H7 (cell line): ENCODE measurements at places on chromosomes 16 and 17.
A peak's percentile ranks its signal among the peaks of the same experiment; 100 is the strongest.

GRCh38 chr17:29048440-29049368 lies 5.8 kb downstream of the PIPOX start:
- DNase-seq: no peak

- DNase-seq: no peak
Observed at GRCh38 chr16:23539984-23540816, 16.9 kb downstream of the EARS2 start.

- DNase-seq: no peak
Observed at GRCh38 chr16:86091976-86092375, 193.0 kb downstream of the IRF8 start.

DNA sequence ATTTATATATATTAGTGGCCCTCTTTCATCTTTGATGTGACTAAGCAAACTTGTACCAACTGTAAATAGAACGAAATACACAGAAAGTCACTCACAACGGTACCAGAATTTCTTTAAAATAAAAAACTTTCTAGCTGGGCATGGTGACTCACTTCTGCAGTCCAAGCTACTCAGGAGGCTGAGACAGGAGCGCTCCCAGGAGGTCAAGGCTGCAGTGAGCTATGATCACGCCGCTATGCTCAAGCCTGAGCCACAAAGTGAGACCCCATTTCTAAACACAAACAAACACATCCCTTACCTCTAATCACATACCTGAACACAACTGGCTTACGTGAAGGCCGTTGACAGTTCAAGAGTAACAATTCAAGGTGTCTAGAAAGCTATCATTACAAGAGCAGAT lies 29.7 kb downstream of the STAT5B start:
- DNase-seq: no peak

GRCh38 chr17:49498029-49498615 lies 3.0 kb downstream of the NGFR start:
- peak; percentile 85 for DNase-seq

- DNase-seq: peak; percentile 90
Observed at GRCh38 chr16:30054959-30055553, 10.5 kb upstream of the ALDOA start.

GRCh38 chr16:53755026-53755910 lies 51.3 kb downstream of the FTO start:
- DNase-seq: no peak

GRCh38 chr17:7711051-7711755 lies 6.2 kb downstream of the EFNB3 start:
- peak; percentile 84 for DNase-seq

GRCh38 chr17:64992325-64992802 lies 64.2 kb downstream of the GNA13 start:
- no peak for DNase-seq

DNA sequence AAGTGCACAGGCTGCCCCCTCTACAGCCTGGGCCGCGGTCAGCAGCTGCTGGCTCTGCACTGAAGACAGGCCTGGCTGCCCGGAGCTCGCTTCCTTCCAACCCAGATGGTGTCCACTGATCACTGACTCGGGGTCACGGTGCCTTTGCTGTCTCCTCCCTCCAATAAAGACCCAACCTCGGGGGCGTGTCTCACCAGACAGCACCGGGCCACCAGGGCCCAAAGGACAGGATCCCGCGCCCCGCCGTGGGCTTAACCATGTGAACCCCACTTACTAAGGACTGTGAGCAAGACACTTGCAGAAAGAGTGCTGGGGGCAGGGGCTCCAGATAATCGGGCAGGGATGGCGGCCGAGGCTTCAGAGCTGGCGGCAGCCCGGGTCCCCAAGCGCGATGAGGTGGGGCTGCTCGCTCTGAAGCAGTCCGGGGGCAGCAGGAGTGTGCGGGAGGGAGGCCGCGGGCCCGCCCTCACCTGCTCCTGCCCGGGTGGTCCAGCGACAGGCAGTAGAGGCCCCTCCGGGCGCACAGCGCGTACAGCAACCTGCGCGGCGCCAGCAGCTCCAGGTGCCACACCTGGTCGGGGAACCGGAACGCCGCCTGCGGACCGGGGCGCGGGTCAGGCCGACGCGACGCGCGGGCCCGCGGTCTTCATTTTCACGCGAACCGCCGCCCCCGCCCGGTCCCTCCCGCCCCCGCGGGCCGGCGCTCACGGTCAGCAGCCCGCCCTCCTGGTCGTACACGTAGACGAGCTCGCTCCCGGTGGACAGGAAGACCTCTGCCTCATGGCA lies 502 bp downstream of the FAAP100 start:
- DNase-seq: peak; percentile 87

GRCh38 chr17:35519906-35520442 lies 17.5 kb downstream of the SLFN12L start:
- no peak for DNase-seq

DNA sequence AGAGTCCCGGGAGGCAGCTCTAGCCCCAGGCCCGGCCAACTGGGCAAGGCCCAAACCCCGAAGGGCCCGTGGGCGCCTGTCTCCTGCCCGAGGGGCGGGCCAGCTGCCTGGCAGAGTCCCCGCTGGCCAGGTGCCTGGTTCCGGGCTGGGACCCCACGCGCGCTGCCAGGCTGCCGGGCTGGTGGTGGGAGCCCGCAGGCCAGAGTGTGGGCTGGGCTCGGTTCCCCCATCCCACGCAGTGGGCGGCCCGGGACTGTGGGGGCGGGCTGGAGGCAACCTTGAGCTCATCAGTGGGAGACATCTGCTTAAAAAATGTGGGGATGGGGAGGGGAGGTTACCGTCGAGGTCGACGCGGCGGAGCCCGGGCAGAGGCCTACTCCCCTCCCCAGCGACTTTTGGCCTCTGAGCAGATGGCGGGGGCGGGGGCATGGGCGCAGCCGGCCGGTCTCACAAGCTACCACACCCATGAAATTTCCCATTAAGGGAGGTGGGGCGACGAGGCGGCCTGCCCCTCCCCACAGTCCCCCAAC lies 176.4 kb upstream of the GSE1 start:
- peak; percentile 97 for DNase-seq

GRCh38 chr17:57463103-57463885 lies 207.0 kb downstream of the MSI2 start:
- no peak for DNase-seq

GRCh38 chr17:15261258-15261801 lies 3.8 kb downstream of the PMP22 start:
- peak; percentile 85 for DNase-seq

DNA sequence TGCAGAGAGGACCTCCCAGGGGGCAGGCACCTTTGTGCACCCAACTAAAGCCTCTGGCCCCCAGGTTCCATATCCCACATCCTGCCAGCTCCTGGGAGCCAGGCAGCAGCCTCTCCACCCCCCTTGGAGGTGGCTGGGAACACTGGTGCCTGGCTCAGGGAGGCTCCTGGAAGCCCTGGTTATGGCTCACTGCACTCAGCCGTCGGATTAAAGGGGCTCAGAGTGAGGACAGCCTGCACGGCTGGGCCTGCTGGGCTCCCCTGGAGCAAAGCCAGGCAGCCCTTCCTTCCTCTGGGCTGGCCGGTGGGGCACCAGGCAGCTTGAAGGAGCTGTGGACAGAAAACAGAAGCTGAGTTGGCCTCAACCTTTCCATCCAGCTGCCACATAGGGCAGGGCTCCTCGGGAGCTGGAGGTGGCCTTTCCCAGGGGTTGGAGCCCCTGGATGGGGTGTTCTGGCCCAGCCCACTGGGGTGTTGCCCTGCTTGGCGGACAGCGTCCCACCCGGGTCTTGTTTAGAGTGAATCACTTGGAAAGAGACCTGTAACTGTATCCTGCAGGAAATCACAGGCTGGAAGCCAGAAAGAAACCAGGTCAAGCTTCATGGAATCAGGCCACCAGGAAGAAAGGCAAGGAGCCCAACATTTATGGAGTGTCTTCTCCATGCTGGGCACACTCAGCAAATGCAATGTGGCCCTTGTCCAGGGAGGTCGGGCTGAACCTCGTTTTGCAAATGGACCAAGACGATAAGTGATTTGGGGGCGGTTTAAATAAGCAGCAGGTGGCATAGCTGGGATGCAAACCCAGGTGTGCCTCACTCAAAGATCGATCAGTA lies 253.3 kb downstream of the SOX9 start:
- DNase-seq: no peak

DNA sequence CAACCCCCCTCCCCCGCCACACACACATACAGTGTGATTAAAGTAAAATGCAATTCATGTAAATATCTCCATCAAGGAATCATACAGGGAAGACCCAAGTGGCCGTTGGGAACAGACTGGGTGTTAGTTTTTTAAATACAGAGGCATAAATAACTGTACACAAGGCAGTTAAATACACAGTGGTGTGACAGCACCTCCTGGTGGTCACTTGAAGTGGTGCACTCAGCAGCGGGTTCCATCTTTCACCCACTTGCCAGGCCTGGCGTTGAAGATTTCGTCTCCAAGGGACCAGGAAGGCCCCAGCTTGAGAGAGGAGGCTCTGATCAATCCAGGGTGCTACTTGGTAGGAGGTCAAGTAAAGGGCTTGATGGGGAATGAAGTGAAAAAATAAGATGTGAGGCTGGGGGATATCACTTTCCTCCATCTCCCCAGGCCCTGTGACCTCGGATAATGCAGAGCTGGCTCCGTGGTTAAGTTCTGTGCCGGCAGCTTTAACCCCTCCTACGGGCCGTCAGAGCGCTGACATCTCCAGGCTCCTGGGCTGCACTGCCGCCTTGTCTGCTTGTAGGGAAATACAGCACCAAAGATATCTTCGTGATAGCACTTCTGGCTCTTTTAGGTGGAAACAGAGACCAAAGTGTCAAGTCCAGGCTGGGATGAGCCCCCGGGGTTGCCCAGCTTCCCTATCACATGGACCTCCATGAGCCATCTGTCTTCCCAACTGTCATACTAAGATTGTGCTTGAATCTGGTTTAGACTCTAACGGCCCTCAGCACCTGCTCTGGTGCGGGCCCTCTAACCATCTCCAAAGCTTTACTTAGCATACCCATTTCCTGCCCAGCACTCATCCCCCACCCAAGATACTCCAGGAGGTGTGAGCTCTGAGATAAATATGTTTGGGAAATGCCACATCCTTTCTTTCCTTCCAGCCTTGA lies 20.7 kb downstream of the LGALS9 start:
- no peak for DNase-seq

- DNase-seq: no peak
Observed at GRCh38 chr16:30574678-30575077, 3.2 kb upstream of the ZNF688 start.

GRCh38 chr17:5065227-5065744 lies 13.0 kb upstream of the ZFP3 start:
- DNase-seq: no peak

DNA sequence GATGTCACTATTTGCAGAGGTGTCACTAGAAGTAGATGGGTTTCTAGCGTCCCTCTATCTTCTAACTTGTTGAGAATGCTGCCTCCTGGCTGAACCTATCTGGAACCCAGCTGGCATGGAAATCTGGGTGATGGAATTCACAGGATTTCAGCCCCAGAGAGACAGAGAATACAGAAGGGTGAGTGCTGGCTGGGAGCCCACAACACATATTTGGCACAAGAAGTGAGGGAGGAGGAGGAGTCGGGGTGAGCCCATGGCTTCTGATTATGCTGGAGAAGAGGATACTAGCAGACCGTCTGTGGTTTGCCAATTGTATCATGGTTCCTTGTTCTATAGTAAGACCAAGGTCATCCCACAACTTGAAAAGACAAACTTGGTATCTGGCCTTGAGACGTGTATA lies 557.8 kb upstream of the SALL1 start:
- no peak for DNase-seq

DNA sequence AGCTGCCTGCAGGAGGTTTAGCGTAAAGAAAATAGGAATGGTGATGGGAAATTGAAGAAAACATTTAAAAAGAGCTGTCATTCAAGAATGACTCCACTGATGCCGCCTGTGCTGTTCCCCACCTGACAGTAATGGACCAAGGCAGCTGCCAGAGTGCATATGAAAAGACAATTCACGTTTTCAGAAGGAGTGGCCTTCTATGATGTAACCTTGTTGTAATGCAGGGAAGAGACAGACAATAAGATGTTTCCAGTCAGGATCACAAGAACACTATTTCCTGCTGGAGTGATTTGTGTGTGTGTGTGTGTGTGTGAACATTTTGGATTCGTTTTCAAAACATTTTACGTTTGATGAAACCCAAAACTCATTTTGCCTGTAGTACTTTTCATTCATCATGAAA lies 203.7 kb downstream of the LGALS9B start:
- peak; percentile 47 for DNase-seq

DNA sequence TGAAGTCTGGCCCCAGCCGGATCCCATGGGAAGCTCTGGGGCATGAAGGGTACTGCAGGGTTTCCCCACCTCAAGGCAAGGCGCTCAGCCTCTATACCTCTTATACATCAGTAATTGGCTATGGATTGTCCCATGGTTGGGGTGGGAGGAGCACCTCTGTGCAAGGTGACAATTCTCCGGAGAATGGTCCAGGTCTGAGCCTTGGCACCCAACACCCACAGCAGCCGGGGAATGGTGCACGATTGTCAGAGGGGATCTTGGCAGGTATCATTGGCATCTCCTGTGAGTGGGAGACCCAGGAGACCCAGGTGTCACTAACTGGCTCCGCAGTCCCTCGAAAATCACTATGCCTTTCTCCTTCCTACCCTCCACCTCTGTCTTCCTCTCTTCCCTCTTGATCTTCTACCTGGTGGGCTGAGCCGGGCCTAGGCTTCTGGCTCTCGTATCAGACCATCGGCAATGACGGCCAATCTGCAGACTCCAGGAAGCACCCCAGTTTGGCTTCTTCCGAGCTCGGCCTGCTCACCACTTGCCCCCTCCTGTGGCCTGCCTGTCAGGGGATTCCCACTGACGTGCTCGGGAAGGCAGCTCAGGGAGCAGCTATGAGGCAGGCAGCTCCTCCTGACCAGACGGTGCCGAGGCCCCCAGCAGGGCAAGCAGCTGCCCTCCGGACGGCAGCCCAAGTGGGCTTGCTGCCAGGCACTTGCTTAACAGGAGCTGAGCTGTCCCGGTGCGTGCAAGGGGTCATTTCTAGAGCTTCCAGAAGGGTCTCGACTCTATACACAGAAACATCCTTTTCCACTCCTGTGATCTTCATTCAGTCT lies 10.0 kb upstream of the CALB2 start:
- DNase-seq: peak; percentile 59

GRCh38 chr16:85475233-85475632 lies 137.9 kb upstream of the GSE1 start:
- no peak for DNase-seq

GRCh38 chr17:17354560-17355349 lies 51.6 kb downstream of the NT5M start:
- DNase-seq: peak; percentile 94
